ENCODE measurements at places on chromosomes 4 and X.

DNA sequence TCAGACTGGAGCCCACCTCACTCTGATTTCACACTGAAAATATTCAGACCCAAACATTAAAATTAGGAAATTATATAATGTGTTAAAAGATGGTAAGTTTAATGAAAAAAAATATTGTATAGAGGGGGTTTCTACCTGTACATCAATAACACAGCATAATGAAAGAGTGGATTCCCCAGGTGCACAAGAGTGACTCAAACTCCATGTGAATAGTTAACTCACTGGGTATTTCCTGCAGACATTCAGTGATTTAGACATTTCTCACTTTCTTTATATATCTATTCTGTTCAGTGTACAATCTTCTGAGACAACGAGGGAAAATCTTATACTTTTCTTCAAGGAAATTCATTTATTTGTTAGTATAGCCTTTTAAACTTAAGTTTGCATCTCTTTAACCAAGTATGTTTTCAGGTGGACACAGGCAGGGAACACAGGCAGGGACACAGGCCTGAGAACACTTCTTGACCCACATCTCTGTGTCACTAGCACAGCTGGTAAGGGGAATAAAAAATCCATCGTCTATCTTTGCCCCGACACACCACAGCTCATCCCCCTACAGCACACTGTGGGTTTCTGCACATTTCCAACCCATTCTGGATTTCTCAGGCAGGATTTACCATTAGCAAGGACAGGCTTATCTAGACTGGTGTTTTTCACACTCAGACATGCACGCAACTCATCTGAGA is 525.5 kb upstream of the BOD1L1 start:
- no peak for DNase-seq

DNA sequence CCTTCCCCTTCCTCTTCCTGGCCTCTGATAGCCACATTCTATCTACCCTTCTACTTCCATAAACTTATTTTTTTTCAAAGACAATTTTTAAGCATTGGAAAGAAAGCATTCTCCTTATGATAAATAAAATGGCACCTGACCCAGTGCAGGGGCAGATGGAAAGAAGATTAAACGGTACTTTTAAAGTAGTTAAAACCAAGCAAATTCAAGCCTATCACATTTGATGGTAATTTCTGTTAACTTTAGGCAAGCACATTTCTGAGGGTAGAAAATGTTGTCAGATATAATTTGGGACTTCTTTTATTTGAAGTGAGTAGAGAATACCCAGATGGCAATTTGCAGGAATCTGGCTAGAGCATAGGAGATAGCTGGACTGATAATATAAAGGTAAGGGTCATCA is 332.9 kb downstream of the EPHA5 start:
- DNase-seq: no peak

- no peak for DNase-seq
Observed at GRCh38 chr4:121227341-121227792, 63.2 kb upstream of the TNIP3 start.

DNA sequence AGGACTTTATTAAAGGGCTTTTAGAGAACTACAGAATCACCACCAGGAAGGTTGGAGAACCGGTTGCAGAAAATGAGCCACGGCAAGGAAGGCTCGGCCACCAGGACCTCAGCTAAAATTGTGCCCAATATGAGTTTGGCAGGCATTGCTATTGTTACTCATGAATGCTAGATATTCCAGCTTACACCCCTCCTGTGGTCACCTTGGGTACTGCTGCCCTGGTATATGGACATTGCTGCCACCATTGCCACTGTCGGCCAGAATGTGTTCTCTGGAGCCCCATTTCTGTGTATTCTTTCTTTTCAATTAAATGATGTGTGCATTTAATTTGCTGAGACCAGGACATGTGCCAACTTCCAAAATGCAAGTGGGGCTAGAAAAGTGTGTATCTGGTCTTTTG is 626.7 kb upstream of the BOD1L1 start:
- no peak for DNase-seq

DNA sequence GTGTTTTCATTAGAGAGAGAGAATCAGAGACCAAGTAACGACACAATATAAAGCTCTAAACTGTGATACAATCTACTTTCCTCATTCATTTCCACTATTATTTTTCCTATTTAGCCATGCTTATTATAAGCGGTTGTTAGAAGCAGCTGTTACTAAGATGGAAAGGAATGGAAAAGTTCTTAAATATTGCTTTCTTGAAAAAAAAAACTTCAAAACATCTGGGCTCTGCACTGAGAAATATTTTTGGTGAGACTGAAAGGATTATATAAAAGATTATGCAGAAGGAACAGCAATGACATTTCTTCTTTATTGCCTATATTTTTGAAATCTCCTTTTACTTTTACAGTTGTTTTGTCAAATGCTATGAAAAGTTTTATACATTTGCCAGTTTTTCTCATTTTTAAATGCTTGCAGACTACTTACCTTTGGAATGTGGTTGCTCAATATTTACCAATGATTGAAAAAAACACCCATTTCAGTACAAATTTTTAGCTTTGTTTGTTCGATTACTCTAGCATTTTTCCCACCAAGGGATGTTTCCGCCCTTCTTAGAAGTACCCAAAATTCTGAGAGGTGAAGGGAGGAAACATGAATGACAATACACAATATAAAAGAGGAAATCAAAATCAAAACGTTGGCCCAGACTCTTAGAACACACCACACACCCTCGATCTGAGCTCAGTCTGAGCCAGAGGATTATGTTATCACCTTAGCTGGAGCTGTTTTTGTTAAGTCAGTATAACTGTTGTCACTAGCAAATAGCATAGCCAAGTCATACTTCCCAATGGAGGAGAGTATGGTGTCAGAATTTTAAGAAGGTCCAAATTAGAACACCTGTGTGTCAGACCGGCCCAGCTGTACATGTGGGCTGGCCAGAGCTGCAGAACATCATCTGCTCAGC is 18.4 kb downstream of the DKK2 start:
- no peak for DNase-seq

GRCh38 chr4:39587881-39588280 is 50.8 kb downstream of the SMIM14 start:
- DNase-seq: no peak

- no peak for DNase-seq
Observed at GRCh38 chr4:150280081-150280895, 202.0 kb downstream of the DCLK2 start.

- peak; percentile 41 for DNase-seq
Observed at GRCh38 chrX:70452143-70452733, 7.6 kb downstream of the DLG3 start.

- no peak for DNase-seq
Observed at GRCh38 chr4:122873146-122873545, 46.5 kb downstream of the FGF2 start.

DNA sequence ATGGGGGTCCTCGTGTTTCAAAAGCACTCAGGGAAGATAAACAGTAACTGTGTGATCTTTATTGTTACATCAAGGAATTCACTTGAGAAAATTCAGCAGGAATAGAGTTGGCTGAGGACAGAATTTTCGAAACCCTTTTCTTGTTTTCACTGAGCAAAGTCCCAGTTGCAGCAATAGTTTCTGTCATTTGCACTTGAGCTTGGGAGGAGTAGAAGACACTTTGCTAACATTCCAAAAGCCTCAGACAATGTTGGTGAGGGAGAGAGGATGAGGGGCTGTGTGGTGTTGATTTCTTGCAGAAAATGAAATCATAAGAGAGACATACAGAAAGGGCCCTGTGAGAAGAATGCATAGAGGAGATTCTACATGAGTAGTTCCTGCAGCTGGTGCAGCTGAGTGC is 151.9 kb upstream of the DIPK2B start:
- DNase-seq: no peak

- DNase-seq: no peak
Observed at GRCh38 chr4:31104043-31104442, 383.9 kb downstream of the PCDH7 start.

DNA sequence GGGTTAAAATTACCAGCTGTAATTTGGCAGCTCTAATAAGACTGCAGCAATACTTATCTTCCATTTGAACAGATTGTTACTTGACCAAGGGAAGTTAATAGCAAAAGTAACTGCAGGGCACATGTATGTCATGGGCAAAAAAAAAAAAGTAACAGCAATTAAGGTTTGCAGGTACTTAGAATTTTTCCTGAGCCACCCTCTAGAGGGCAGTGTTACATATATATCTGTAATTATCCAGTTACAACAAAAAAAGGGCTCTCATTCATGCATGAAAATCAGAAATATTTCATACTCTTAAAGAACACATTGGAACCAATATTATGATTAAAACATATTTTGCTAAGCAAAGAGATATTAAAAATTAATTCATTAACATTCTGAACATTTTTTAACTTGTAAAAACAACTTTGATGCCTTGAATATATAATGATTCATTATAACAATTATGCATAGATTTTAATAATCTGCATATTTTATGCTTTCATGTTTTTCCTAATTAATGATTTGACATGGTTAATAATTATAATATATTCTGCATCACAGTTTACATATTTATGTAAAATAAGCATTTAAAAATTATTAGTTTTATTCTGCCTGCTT is 25.1 kb downstream of the XIAP start:
- peak; percentile 39 for DNase-seq

DNA sequence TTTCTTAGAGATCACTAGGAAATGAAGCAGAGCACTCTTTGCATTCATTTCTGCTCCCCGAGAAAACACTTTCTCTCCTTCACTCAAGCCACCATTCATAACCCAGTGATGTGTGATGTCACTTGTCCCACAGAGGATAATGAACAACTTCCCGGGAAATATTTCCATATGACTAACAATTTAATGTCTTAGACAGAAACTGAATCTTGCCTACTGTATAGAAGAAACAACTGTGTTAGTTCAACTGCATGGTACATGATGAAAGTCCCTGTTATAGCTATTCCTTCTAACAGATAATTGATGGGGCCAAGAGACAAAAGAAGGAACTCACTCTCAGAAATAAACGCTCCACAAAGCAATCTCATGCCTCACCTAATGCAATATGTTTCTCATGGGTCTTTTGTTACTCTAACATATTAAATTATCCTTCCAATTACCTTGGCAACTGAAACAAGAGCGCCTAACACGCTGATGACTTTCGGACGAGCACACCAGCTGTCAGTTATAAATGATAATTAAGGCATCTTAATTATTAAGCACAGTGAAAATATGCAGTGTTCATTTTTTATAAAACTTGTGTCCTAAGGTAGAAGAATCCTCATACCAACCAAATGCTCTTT is 113.7 kb upstream of the TLR3 start:
- DNase-seq: no peak

DNA sequence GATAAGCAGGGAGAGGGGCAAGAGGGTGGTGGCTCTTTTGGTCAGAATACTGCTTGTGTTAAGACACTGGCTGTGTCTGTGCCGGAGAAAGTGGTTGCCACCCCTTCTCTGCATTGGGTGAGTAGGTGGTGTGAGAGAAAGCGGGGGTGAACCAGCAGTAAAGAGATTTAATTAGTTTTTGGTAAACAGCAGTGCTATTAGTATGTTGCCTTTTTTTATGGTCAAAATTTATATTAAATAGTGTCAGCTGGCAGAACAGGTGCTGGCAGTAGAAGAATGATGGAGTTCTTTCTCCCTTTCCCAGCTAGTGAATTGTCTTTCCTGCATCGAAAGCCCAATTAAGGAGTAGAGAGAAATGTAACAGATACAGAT is 181.6 kb downstream of the LARP7 start:
- DNase-seq: no peak

- DNase-seq: no peak
Observed at GRCh38 chr4:120354381-120354780, 287.7 kb upstream of the MAD2L1 start.

DNA sequence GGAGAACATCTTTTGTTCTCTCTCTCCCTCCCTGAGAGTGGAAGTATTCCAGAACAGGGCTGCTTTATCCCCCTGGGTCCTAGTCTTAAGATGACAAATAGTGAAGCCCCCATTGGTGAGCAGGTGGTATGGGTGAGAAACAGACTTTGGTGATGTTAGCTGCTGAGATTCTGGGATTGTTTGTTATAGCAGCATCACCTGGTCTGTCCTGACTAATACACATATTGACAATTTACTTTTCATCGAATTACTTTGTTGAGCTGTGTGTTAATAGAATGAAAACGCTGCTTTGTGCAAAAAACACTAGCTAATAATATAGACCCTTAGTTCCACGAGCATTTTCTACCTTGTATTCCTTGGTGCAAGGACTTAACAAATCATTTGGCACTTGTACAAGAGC is 133.5 kb downstream of the ASMT start:
- no peak for DNase-seq

DNA sequence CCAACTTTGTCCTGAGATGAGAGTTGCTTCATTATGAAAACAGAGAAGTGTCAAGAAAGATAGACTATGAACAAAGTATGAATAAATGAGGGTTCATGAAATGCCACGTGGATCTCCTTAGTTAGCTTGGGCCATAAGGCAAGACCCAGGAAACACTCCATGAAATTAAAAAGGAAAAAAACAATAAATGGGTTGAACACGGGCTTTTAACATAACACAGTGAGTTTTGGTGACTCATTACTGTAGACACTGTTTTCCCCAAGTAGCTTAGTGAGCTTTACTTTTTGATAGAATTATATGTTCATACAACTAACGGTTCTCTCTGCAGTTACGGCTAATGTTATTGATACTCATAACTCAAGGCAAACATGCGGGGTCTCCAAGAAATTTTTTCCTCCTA is 265.0 kb downstream of the DHX15 start:
- no peak for DNase-seq

- no peak for DNase-seq
Observed at GRCh38 chr4:8472689-8473197, 32.2 kb downstream of the TRMT44 start.

DNA sequence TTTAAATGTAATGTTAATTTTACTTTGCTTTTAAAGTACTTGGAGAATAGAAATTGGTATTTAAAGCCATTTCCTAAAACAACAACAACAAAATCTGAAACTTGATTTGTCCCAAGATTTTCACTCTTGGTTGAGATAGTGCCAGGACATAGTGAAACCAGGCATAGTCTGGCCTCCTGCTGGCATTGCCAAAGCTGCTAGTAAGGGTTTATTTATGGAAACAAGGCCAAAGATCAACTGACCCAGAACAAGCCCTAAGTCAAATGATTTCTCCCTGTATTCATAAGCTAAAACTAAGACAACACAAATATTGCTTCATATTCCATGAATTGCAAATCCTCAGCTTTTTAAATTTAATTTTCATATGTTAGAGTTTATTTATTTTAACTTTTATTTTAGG is 227.5 kb upstream of the FGF13 start:
- DNase-seq: no peak

- DNase-seq: no peak
Observed at GRCh38 chrX:152117305-152117704, 21.1 kb downstream of the MAGEA10 start.

DNA sequence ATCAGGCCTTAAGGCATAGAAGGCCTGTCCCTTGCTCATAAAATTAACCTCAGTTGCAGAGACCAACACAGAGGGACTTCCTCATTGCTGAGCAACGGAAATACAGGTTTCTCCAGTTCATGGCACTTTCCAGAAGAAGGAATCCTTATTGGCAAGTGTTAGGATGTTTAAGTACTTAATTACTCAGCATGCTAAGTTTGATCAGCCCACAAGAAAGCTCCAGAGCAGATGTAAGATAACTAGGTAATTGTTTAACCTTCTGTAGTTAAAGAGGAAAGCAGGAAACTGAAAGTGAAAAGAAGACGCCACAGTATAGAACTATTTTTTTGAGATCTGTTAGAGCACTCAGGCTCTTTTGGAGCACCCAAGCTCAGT is 33.5 kb downstream of the SMS start:
- DNase-seq: peak; percentile 23

- no peak for DNase-seq
Observed at GRCh38 chr4:8772499-8773123, 99.0 kb downstream of the HMX1 start.
